Mucosa of gallbladder (tissue), 1 donor: ENCODE measurements at places on chromosomes 4 and X. TPM values are rescaled to one million over a fixed set of nuclear protein-coding genes. Genes with fewer than 3 reads are reported as not detected.

- no peak for DNase-seq
Measured at GRCh38 chr4:53453385-53453784, 75.9 kb downstream of the FIP1L1 start.

Gene NLGN3
- total RNA-seq: 2.5 TPM

Gene PAGE4
- not detected for total RNA-seq

DNA sequence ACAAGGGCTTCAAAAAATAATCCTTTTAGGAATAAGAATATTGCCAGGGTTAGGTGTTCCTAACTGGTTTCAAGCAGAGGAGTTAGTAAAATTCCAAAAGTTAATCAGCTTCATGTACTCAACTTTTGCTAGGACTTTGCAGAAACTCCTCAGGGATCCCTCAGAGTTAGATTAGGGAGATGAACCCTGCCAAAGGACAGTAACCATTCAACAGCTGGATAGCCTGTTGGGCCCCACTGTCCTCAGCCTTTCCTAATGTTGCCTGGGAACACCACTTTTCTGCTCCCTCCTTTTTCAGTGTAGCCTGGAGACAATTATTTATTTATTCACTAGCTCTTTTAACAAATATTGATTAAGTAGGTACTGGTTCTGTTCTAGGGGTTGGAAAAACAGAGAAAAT is 53.8 kb downstream of the NFKB1 start:
- DNase-seq: no peak
